ENCODE measurements at places on chromosomes 4 and X. TPM values are rescaled to one million over a fixed set of nuclear protein-coding genes. Genes with fewer than 3 reads are reported as not detected.

- no peak for DNase-seq
Observed at GRCh38 chrX:130716781-130717413, 186.1 kb downstream of the ENOX2 start.

DNA sequence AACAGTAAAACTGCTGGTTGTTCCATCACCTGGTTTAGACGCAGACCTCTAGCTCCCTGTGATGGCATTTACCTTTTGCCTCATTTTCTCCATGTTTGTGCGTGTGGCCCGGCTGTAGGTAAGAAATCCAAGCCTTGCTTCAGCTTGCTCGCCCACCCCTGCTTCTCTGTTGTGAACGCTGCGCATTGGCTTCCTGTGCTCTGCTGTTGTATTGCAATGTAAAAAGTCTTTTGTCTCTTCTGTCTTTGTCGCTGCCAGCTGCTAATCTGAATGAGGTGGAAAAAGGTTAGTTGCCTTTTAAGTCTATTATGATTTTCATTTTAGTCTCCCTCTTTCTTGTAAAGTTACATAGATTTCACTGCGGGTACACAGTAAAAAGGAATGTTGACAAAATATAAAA, 127.3 kb upstream of the PACRGL start:
- no peak for DNase-seq

- DNase-seq = no peak
Observed at GRCh38 chrX:73478961-73479360, 32.1 kb downstream of the CDX4 start.

NHSL2 gene
- 9.8 TPM for total RNA-seq

NPY2R gene
- not detected for total RNA-seq

GRCh38 chrX:34147345-34147744, 15.2 kb upstream of the FAM47A start:
- DNase-seq = no peak

DNA sequence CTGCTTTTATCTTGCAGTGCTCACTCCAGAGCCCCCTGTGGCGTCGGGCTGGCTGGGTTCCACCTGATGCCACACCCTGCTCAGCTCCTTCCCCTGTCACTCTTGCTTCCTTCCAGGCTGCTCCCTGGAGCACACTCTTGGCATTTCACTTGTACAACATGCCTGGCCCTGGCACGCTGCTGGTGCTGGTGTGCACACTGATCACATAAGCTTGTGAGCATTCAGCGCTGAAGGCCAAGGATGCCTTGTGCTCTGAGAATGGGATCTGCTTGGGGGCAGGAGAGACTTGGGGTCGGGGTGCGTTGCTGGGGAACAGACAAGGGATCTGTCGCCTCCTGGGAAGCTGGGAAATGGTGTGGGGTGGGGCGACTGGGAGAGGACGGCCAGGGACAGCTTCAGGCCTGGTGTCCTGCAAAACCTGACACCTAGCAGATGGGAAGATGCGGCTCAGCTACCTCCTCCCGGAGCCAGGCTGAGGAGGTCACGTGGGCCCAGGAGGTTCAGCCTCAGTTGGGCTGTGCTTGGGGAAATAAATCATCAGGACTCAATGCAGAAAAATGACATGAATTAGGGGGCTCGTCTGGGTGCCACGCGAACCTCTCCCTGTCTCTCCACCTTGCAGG, 108.5 kb downstream of the PHKA2 start:
- no peak for DNase-seq

ZCCHC18 gene
- not detected for total RNA-seq

GRCh38 chr4:143356493-143356892, 19.8 kb downstream of the GAB1 start:
- DNase-seq = no peak

DNA sequence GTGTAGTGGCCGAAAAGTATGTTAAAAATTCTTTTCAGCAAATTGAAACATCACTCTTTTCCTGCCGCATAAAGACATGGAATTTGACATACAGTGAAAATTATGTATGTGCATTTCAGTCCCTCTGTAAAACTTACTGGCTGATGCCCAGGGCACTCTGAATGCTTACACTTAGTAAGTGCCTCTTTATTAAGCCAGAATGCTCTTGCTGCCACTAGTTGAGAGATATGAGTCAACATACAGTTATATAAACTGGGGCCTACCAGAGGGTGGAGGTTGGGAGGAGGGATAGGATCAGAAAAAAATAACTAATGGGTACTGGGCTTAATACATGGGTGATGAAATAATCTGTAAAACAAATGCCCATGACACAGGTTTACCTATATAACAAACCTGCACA, 38.1 kb upstream of the TRPC5 start:
- no peak for DNase-seq

- DNase-seq = no peak
Observed at GRCh38 chr4:159027535-159027934, 75.3 kb upstream of the RAPGEF2 start.

DCAF12L1 gene
- not detected for total RNA-seq

- DNase-seq = no peak
Observed at GRCh38 chrX:15755091-15755490, 17.0 kb downstream of the CA5B start.

EGFL6 gene
- 0.18 TPM for total RNA-seq

DNA sequence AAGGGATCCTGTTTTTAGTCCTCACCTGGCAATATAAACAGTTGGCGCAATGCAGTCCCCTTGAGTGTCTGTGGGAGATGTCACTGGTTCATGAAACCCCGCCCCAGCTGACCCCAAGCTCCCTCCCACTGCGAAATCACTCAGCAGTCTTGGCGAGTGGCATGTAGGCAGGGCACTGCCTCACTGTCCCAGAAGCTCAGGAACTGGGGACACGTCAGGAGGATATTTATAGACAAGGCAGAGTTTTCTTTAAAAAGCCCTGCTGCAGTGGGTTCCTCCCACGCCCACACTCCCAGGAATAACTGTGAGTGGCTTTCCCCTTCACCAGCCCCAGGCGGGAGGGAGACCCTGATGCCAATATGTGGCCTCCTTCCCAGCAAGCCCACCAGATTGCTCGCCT, 44.3 kb upstream of the PPP2R2C start:
- DNase-seq = no peak

GRCh38 chrX:94053575-94053974, 379.6 kb downstream of the FAM133A start:
- DNase-seq = no peak

IL21 gene
- not detected for total RNA-seq

CLNK gene
- total RNA-seq = not detected

- DNase-seq = no peak
Observed at GRCh38 chr4:65521666-65522065, 148.6 kb downstream of the EPHA5 start.

DNA sequence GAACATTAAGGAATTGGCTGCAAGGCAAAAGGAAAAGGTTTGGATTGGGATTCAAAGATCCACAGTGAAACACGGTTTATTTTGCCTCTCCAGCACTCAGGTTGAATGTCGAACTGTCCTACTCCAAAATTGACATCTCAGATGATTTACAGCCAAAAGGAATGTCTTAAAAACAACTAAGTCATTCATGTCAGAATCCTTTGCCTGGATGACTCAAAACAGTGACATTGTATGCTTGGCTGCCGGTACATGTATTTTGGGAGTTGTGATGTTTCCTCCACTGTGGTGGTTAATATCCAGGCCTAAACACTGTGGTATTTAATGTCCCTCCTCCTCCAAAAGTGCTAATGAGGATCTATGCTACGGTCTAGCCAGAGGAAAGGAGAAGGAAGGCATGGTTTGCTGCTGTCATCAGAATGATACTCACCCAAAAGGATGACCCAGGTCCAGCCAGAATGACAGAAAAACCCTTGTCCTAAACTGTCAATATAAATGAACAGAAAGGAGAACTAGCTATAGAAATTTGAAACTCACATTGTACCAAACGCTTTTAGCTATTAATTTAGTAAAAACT, 20.9 kb downstream of the PGM2 start:
- no peak for DNase-seq

DNA sequence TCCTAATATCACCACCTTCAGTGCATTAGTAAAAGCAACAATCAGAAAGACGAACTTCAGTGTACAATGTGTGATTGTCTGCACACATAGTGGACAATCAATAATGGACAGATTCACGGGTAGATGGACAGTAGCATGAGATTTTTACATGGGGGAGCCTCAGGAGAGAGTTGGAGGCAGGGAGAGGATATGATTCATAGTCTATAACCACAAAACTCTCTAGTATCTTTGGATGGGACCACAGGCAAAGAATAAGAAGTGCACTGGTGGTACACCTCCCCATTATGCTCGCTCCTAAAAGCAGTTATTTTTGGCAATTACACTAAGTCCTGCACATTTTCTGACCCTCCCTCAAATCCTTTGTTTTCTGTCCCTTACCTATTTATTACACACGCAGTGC, 624.4 kb upstream of the ACTRT1 start:
- DNase-seq = no peak

PPARGC1A gene
- 3.5 TPM for total RNA-seq

GRCh38 chrX:53095796-53096195, 1.9 kb downstream of the KANTR start:
- DNase-seq = no peak
